ENCODE measurements at places on chromosomes 3 and 15.
A peak's percentile ranks its signal among the peaks of the same experiment; 100 is the strongest.

DNA sequence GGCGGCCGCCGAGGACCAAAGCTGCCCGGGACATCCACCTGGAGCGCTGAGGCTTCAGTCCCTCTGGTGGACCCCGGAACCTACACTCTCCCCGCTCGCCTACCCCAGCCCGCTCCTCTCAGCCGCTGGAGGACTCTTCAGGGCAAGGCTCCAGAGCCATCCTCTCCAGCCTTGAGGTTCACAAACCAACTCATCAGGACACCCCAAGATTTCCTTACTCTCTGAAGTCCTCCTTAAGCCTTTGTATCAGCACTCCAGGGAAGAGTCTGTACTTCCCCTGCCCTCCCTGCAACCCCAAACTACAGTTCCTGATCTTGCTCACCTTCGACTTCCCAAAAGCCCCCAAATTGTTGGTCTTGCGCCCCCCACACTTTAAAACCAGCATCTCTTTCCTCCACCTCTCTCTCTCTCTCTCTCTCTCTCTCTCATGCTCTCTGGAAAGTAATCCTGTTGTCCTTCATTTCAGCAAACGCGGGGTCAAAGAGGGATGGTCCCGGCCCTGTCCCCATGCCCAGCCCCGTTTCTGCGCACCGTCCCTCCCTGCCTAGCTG, 438 bp downstream of the THBS1 start:
- no peak for DNase-seq

DNA sequence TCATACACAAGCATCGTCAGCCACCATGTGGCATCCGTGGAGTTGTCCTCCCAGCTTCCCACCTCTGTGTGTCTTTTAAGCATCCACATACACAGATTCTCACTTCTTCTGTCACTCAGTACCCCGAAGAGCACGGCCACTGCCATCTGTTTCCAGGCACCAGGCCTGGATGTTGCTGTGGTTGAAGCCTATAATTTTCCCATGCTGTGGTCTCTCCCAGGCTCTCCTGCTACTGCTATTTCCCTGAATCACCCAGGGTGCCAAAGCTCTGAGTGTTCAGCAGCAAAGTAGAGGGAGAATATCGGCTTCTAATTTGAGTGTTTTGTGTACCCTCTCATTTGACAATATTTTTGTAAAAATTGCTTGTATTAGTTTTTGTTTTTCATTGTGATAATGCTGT, 265.7 kb downstream of the DIPK2A start:
- DNase-seq: no peak

GRCh38 chr3:187678726-187679268, 8.6 kb upstream of the SST start:
- no peak for DNase-seq

GRCh38 chr3:72997421-72997961, 880 bp downstream of the PPP4R2 start:
- peak; percentile 25 for DNase-seq

- no peak for DNase-seq
Observed at GRCh38 chr15:57038040-57038439, 119.6 kb downstream of the TCF12 start.

DNA sequence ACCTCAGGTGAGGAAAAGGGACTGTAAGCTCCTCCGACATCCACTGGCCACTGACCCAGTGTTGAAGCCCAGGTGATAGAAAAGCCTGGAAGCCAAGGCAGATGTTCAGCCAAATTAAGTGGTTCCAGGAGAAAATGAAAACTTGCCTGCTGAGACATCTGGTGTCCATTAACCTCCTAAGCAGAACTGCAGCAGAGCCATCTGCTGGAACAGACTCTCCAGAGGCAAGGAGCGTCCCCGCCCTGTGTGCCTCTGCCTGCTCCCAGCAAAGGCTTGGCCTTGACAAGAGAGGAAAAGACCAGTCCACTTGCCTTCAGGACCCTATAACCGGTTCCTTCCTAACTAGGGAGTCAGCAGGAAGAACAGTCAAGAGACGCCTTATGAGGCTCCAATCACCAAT, 48.2 kb downstream of the SRGAP3 start:
- DNase-seq: no peak

DNA sequence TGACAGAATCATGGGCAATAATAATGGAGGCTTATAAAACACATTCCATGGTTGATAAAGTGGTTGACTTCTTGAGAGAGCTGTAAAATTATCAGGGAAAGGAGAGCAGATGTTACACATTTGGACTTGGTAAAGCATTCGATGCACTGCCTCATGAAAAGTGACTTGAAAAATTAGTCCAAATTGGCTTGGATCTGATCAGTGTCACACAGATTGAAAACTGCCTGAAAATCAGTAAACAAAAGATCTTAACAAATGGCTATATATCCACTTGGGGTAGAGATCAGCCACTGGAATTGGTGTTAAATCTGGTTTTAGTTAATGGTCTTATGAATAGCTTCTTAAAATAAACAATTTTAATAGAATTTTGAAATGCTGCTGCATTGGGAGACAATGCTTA, 20.3 kb downstream of the SHOX2 start:
- DNase-seq: no peak

DNA sequence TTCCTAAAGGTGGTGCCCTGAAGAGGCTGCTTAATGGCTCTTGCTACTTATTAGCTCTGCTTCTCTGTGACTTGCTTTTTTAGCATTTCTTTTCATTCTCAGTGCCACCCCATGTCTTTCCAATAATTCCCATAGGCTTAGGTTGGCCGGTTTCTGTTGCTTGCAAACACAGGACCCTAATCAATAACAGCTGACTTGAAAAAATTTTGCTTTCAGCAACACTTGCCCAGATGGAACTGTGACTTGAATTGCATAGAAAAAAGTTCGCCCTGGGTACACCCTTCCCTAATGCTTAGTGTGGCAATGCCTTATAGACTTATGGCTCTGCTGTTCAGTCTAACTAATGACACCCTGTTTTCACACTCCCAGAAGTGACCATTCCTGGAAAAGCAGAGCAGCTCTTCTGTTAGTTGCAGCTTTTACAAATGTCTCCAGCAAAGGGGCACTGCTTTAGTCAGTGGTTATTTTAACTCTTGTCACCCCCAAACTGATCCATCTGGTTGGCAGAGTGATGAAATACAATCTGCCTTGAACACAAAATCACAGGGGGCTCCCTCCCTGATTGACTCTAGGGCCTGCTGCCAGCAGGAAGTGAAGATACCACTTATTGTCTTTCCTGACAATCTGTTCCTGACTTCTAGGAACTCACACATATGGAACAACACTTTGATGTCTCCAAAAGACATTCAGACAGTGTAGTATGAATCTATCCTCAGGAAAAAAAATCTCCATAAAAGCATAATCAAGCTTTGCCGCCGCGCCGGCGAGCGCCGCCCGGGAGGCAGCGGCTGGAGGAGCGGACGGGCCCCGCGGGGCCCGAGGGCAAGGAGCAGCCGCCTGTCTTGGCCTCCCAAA, 9.7 kb upstream of the SLMAP start:
- DNase-seq: no peak

DNA sequence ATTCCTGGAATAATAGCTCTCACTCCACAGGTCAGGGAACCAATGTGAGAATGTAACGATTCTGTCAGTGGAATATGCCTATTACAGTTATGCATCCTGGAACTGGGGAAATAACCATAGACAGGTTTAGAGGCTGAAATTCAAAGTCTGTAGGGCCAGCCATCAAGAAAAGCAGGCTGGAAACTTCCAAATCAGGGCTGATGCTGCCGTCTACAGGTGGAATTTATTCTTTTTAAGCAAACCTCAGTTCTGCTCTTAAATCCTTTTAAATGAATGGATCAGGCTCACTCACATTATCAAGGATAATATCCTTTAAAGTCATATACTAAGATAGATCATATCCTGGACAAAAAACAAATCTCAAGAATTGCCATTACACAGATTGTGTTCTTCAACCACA, 699.8 kb downstream of the NR2F2 start:
- DNase-seq: no peak

DNA sequence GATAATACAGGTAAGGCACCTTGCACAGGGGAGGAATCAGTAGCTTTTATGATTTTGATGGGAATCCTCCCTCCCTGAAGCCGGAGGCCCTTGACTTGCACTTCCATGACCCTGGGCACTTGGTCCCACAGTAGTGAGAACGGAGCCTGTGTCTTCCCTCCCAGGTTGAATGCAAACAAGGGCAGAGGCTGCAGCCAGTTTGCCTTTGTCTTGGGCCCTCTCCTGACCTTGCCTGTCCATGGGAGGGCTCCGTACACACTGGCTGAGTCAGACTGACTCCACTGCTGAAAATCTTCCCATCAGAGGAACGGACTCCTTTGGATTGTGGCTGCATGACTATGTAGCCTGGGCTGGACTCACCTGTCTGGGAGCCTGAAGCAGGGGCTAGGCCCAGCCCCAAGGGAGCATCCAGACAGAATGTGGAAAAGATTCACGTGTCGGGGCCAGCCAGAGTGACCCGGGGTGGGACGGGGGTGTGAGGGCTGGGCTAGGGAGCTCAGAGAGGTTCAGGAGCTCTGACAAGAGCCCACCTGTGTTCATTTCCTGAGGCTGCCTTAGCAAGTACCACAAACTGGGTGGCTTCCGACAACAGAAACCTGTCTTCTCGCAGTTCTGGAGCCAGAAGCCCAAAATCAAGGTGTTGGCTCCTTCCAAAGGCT, 9.5 kb downstream of the TBC1D21 start:
- DNase-seq: no peak

GRCh38 chr15:60614028-60614427, 135.1 kb upstream of the ICE2 start:
- no peak for DNase-seq

- DNase-seq: no peak
Observed at GRCh38 chr3:23950293-23950692, 5.2 kb downstream of the NR1D2 start.

DNA sequence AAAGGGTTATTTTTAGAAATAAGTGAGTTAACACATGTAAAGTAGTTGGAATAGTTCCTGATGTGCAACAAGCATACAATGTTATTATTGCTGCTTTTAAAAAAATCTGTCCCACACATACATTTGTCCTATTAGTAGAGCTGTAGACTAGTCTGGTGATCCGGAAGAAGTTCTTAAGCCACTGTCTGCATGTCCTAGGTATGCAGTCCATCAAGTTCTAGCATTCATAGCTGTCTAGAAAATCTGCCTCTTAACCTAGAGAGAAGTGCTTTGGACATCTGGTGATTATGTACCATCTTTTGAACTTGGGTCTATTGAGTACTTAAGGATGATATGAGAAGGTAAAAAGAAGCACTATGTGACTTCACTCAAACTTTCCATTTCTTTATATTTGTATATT, 439.9 kb upstream of the NAALADL2 start:
- DNase-seq: no peak

DNA sequence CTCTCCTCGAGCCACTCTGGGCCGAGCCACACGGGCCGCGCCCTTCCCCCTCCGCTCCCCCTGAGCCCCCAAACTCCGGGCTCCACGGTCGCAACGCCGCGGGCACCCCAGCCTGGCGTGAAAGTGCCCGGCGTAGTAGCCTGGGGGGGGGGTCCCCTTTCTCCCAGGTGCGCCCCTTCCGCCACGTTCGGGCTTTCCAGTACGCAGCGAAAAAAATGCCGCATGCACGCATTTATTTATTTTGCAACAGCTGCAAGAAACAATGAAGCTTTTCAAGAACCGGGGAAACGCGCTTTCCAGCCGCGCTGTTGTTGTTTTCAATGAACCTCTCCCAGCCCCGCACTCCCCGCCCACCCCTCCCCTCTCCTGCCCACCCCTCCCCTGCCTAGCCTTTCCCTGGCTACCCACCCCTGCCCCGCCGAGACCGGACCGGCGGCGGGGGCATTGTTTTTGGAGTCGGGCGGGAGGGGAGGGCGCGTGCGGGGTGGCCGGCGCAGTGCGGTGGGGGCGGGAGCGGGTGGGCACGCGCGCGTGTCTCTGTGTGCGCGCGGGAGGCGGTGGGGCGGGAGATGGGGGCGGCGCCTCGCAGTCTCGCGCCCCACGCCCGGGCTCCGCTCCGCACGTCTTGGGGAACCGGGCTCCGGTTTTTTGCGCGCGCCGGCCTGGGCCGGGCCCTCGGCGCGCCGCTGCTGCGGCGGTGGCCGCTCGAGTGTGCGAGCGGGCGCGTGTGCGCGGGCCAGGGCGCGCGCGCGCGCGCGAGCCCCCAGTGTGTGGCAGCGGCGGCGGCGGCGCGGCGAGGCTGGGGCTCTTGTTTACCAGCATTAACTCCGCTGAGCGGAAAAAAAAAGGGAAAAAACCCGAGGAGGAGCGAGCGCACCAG, at the start of gene IGF1R:
TSS of gene IGF1R (plus strand) at position 766 of the 880 bp plus-strand sequence. CDS start 1,043 bp downstream, outside the sequence.
- peak; percentile 88 for DNase-seq

- DNase-seq: no peak
Observed at GRCh38 chr15:79615754-79616153, 183.6 kb downstream of the MINAR1 start.

DNA sequence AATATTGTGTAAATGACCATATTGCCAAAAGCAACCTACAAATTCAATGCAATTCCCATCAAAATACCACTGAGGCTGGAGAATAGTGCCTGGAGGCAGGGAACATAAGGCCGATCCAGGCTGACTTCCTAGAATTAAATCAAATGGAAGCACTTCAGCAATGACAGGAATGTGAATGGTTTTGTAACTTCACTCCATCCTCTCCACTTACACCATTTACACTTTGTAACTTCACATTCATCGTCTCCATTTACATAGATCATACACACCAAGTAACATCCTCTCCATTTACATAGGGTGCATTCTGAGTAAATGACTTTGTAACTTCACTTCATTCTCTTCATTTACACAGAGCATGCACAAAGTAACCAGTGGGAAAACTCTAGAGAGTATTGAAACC, 11.6 kb downstream of the STRIT1 start:
- no peak for DNase-seq

GRCh38 chr3:61608711-61609110, 47.3 kb downstream of the PTPRG start:
- DNase-seq: no peak

DNA sequence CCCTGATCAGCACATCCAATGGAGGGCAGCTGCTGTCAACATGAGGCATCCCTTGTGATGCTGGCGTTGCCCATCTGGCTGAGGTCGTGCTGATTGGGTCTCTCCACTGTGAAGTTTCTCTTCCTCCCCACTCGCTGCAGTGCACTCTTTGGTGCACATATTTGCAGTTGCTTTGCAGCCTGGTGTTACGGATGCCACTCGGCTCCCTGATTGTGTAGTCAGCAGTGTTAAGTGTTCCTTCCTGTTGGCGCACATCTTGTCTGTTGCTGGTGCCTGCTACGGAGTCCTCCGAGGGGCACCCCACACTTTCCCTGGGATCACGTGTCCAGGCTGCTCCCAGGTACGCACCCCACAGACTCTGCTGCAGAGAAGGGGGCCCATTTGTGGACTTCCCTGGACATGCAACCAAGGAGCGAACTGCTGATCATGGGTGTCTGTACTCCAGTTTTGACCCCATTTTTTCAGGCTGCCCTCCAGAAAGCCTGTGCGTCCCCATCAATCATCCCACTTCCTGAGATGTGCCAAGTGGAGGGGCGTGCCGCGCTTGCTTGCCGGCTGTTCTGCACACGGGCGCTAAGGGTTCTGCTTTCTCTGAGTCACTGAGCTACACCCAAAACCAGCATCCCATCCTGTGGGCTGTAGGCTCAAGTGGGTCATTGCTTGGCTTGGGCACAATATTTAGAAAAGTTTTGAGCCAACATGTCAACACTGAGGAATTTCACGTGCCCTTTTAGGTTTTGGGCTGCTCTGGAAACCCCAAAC, 98.6 kb downstream of the FBLN2 start:
- DNase-seq: no peak

All from CD4-positive, alpha-beta T cell treated with Interleukin-15 for 1 hour (primary cell).